ENCODE measurements at places on chromosomes 6 and 20. TPM values are rescaled to one million over a fixed set of nuclear protein-coding genes. Genes with fewer than 3 reads are reported as not detected.
A peak's percentile ranks its signal among the peaks of the same experiment; 100 is the strongest.

GPSM3 gene
- 42.6 TPM for total RNA-seq

DNAAF9 gene
- 2.5 TPM for total RNA-seq

GTF2H4 gene
- 80.5 TPM for total RNA-seq

ANGPT4 gene
- not detected for total RNA-seq

PAQR8 gene
- 7.1 TPM for total RNA-seq

CDSN gene
- total RNA-seq = not detected

FAM162B gene
- not detected for total RNA-seq

DNA sequence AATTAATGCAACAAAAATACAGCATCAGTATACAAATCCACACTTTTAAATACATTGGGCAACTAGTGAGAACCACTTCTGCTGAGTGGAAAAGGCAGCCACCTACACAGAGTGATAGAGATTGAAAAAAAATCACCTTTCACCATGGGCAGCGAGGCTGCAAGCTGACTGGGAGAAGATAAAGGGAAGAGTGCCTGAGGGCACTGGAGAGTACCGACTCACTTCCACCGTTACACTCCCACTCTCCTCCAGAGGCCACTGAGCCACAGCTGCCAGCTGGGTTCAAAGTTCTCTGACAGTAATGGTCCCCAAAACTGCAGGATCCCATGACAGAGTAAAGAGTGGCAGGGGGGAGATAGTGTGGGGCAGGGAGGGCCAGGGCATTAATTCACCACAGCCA is 24.1 kb downstream of the PXT1 start:
- DNase-seq = no peak

DNA sequence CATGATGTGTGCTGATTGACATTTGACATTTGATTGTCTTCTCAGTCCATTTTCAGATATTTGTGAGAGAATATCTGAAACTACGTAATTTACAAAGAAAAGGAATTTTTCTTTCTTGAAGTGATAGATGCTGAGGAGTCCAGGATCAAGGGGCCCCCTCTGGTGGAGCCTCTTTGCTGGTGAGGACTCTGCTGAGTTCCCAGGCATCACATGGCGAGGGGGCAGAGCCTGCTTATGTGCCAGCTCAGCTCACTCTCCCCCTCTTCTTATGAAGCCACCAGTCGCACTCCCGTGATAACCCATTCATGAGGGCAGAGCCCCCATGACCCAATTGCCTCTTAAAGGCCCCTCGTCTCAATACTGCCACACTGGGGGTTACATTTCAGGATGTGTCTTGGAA is 91.3 kb downstream of the RPP40 start:
- no peak for DNase-seq

DNA sequence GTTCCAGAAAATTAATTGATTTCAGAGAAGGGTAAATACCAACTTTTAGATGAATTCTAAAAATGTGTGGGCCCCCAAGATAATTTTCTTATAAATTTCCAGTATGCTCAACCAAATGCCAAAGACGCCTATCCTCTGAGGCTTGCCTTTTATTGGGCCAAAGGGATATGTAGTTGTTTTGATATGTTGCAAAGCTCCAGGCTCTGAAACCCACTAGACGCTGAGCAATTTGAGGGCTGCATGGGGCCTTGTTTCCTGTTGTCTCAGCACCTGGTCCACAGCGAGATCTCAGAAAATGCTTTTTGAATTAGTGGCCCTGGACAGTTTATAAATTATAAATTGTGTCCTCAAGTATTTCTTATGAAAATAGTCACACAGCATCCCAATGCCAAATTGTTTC is 397.2 kb downstream of the SAMD5 start:
- no peak for DNase-seq

DNA sequence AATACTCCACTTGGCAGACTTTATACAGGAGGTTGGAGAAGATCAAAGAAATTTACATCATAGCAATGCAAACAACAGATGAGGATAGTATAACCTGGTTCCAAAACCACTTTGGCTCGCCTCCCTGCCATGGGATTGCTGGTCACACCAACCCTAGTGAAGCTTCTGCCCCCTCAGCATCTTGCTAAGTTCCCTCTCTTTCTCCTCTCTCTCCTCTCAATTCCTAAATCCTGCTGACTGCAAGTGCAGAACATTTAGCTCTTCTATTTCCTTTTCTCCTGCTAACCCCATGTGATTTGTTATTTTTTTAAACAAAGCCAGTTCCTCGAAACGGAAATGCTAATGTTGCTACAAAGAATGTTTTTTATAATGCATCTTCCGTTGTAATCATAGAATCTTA is 50.3 kb upstream of the LY86 start:
- no peak for DNase-seq

- no peak for DNase-seq
Observed at GRCh38 chr6:130827247-130828149, at the start of gene SMLR1. Gene SMLR1, plus strand, starts transcription at chr6:130827406. Its CDS starts 8 bp downstream, at chr6:130827414.

GRCh38 chr6:41201764-41202173 is 820 bp upstream of the TREML2 start:
- DNase-seq = peak; percentile 62

GRCh38 chr6:17086469-17086868 is 15.4 kb upstream of the STMND1 start:
- DNase-seq = peak; percentile 59

DNA sequence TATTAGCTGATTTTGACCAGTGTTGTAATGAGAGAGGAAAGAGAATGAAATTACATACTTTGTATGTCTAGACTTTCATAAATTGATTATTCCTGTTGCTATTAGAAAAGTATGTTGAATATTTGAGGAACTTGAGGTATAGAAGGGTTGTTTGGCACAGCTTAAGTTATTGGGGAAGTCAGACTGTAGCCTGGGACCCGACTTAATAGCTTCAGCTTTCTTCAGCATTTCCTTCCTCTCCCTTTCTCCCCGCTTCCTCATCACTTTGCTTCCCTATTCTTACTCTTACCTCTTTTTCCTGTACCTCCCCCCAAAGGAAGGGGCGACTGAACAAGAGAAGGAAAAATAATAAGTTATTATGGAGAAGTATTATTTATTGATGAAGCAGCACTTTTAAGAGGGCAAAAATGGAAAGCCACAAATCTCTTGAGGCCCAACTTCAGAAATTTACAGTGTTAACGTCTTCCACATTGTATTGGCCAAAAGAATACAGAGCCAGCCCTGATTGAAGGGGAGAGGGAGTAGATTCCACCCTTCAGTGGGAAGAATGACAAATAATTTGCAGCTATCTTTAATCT is 7.4 kb downstream of the SENP6 start:
- no peak for DNase-seq

- DNase-seq = no peak
Observed at GRCh38 chr6:153538491-153538890, 407.4 kb upstream of the RGS17 start.

DNA sequence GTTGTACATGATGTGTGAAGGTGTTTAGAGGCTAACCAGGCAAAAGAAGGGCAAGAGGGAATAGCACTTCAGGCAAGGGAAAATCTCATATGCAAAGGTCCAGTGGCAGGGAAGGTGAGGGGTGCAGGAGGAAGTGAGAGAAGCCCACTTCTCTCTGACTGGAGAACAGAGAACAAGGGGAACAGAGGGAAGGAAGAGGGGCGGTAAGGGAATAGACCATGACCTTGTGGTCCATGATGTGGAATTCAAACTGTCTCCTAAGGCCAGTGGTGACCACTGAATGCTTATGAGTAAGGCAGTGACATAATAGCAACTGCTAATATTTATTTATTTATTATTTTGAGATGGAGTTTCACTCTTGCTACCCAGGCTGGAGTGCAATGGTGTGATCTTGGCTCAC is 20.6 kb upstream of the SLC9A8 start:
- no peak for DNase-seq

All from K562 (cell line).